ENCODE measurements at places on chromosomes 12 and 14.

DNA sequence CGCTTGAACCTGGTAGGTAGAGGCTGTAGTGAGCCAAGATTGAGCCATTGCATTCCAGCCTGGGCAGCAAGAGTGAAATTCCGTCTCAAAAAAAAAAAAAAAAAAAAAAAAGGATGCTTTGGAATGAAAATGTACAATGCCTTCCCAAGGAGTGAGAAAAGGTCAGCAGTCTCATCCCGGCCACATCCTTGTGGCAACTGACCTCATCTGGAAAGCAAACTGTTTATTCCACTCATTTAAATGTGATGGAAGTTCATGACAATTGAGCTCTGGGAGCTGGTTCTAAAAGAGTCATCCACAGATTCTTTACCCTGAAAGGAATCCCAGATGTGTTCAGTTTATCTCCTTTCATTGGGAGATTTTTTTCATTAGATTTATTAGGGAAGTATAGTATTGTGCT, 19.4 kb upstream of the LIMA1 start:
- DNase-seq, result peak; percentile 18

DNA sequence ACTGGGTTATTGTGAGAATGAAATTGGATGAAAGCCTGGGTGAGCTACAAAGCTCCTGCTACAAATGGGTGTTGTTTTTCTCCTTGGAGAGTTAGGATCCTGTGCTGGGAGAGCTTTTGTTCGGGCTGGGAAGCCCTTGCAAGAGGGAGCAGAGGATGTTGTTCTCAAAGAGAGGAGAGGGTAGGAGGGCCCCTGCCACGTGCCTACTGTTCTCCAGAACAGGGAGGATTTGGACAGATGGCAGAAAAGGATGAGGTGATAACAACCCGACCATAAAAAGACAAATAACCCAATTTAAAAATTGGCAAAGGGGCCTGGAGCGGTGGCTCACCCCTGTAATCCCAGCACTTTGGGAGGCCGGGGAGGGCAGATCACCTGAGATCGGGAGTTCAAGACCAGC, 68.8 kb downstream of the GALNT16 start:
- DNase-seq, result no peak

DNA sequence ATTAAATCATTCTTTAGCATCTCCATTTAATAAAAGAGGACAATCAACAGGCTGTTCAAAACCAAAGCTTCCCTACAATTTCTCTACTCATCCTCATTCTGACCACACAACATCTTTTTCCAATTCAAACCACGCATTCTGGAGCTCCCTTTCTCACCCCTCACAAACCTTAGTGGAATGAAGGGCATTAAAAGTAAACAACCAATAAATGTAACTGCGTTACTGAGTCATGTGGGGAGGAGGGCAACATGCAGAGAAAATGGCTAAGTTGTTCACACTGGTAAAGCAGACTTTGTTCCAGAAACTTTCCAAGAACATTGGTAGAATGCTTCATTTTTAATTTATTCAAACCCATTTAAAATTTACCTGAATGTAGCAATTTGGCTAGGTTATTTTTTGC, 19.6 kb downstream of the SOX5 start:
- DNase-seq, result no peak

DNA sequence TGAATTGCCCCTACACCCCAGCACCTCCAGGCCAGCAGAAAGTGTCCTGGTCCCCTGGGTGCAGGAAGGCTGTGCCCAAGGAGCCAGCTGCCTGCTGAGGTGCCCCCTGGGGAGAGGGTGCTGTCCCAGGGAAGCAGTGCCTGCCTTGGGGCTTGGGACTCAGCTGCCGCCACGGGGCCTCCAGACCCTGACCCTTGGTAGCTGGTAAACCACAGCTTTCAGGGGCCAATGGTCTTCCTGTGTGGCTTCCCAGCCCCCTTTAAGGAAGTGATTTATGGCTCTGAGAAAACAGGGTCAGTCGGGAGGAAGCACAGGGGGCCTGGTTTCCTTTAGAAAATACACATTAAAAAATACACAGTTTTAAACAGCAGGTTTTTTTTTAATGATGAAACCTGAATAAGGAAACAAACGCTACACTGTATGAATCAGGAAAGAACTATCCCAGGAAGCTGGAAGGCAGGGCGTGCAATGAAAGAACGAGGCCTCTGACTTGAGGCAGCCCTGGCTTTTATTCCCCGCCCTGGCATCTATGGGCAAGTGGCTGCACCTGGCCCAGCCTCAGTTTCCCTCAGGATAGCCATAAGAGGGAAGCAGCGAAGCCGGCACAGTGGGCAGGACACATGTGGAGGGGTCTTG, 40.6 kb upstream of the EML1 start:
- DNase-seq, result peak; percentile 53

DNA sequence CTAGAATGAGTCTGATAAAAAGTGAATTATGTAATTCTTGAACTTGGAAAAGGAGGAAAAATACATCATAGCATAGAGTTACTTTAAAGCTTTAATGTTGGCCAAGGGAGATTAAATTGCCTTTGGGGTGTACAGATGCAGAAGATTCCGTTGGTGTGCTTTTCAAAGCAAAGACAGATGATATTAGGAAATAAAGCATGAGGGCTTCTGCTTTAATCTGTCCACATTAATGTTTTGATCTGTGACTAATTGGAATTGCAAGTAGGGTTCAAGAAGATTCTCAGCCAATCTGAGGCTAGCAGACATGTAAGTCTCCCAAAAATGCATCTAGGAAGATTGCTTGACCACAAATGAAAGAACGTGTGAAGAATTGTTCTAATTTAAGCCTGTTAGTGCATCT, 35.2 kb downstream of the LGR5 start:
- DNase-seq, result no peak

All from NCI-H226 (cell line).